ENCODE measurements at places on chromosomes 6 and 20.

- DNase-seq: no peak
These were observed 104.8 kb downstream of the BCKDHB start for GRCh38 chr6:80211286-80211685.

DNA sequence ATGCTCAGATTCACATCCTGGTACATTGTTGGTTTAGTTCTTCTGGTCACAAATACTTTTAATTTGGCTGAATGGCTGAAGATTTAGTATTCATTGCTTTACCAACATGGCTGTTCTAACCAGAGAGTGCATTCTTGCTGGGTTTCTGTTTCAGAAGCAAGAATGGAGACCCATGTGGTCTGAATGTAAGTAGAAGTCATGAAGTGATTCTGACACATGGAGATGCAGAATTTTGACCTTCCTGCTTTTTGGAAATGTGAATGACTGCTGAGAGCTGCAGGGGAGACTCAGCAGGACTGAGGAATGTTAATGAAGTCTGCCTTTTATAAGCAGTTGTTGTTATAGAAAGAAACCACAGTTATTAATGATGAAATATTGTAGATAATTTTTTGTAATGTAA, 576.1 kb upstream of the MARCKS start:
- no peak for DNase-seq

- DNase-seq: peak; percentile 24
These were observed 24.2 kb upstream of the SNX9 start for GRCh38 chr6:157798851-157799250.

GRCh38 chr20:12869669-12870068, 139.1 kb upstream of the SPTLC3 start:
- DNase-seq: no peak

DNA sequence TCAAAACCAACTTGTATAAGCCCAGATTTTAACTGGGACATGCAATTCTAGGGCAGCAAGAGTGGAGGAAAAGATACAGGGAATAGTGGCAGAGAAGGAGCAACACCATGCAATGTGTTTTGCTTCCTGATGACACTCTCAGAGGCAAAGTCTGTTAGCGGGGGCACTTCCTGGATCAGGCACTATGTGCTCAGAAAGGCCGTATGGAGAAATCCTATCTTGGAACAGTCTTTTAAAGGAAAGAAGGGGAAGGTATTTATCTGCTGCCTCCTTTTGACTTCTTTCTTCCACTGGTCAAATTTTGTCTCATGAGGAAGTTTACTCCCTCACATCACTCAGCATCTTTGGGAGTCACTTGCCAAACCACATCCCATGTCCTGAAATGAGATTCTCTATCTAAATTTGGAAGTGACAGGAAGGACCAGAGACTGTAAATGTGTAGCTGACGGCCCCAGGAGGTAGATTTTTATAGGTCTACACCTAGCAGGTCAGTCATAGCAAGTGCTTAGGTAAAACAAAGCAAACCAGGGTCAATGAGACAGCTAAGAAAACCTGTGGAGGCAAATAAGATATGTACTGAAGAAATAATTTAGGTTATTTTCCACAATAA, 91.7 kb upstream of the ELOVL5 start:
- no peak for DNase-seq

GRCh38 chr6:28658475-28659249, 133.0 kb downstream of the GPX5 start:
- DNase-seq: no peak

DNA sequence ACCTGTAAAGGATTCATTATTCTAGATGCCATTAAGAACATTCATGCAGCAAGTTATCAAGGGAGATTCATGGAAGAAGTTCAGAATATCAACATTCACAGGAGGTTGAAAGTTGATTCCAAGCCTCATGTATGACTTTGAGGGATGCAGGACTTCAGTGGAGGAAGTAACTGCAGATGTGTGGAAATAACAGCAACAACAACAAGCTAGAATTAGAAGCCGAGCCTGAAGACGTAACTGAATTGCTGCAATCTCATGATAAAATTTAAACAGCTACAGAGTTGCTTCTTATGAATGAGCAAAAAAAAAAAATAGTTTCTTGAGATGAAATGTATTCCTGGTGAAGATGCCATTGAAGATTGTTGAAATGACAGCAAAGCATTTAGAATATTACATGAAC, 73.3 kb upstream of the NXT1 start:
- no peak for DNase-seq

DNA sequence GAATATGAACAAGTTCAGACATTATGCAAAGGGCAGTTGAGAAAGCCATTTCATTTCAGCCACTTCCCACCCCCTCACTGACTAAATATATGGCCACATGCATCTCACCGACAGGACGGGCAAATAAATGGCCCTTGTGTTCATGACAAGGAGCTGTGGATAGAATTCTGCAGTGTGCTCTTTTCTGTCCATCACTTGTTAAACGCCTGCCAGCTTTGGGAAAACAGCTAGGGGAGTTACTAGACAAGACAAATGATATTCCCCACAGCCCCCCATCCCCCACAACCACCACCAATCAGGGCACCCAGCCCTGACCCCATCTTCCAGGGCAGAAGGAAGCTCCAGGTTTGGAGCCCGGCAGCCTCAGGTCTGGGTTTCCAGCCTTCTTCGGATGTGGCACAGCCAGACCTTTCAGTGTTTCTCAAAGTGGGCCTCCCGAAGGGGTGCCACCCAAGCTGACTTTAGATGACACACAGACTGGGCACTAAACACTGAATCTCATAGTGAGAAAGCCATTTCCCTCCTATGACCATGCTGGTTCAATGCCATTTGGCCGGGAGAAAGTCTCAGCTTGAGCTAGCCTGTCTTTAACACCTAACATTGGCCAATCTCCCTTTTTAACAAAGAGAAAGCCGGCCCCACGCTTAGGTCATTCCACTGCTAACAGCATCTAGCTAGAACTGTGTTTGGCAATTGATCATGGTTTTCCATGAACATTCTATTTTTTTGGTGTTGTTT, 4.0 kb upstream of the RIPOR3 start:
- no peak for DNase-seq

- peak; percentile 74 for DNase-seq
These were observed 679 bp upstream of the PPDPF start for GRCh38 chr20:63519668-63520503.

DNA sequence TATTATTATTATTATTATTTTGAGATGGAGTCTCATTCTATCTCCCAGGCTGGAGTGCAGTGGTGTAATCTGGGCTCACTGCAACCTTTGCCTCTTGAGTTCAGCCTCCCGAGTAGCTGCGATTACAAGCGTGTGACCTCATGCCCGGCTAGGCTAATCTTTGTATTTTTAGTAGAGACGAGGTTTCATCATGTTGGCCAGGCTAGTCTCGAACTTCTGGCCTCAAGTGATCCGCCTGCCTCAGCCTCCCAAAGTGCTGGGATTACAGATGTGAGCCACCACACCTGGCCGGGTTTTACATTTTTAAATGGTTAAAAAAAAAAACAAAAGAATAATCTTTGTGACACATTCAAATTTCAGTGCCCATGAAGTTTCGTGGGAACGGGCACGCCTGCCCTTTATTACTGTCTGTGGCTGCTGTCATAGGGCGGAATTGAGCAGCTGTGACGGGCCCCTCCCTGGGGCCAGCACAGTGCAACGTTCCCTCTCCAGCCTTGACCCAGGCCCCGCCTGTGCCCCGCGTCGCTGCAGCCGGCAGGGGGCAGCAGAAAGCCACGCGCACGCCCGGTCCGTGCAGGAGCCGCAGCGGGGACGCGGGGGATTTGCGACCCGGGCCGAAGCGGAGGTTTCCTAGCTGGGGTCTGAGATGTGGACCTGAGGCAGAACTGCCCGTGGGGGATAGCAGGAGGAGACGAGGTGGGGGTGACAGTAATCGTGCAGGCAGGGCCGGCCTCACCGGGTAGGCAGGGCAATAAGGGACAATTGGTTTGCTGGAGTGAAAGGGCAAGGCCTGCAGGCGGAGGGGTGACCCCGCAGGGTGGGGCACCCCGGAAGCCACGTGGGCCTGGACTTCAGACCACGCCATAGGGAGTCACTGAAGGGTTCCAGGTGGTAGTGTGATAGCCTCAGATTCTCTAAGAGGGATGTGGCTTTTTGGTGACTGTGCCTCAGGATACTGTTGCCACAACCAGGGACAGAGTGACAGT, 54.3 kb downstream of the SYTL3 start:
- DNase-seq: peak; percentile 78

GRCh38 chr6:125314009-125314581, 12.3 kb upstream of the HDDC2 start:
- DNase-seq: peak; percentile 59

- no peak for DNase-seq
These were observed 17.1 kb downstream of the TTK start for GRCh38 chr6:80021591-80021990.

- no peak for DNase-seq
These were observed 113.9 kb downstream of the WDR27 start for GRCh38 chr6:169587975-169588374.

GRCh38 chr20:542777-543368, 717 bp downstream of the CSNK2A1 start:
- DNase-seq: peak; percentile 47

DNA sequence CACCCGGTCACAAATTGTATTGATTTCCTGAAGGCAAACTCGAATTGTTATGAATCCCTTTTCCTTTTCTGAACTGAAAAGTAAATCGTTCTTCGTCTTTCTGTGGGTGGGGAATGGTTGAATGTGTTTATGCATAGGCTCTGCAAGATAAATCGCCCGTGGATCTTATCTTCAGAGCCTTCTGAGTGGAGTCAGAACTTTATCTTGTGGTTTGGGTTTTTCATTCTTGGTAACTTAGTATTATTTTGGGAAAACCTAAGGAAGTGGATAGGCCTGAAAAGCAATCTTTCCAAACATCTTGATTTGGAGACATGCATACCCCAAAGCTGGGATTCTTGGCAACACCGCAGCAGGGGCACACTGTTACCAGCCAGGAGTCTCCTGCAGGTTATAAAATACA, 122.4 kb downstream of the MAP3K7 start:
- no peak for DNase-seq

DNA sequence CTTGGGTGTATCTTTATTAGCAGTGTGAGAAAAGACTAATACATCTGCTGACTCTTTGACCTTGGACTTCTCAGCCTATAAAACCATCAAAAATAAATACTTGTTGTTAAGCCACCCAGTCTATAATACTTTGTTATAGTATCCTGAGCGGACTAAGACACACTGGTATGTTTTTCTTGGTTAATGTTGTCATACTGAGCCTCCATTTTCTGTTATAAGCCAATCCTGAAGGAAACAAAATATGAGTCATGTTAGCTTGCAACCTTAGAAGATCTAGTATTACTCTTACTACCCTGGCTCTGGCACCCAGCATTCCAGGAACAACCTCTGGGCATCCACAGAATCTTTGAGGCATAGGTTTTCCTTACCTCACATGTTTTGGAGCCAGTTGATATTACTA, 307.2 kb downstream of the FRK start:
- DNase-seq: no peak

GRCh38 chr6:113169484-113169883, 687.7 kb upstream of the MARCKS start:
- no peak for DNase-seq

- peak; percentile 98 for DNase-seq
These were observed 12.2 kb upstream of the SERPINB1 start for GRCh38 chr6:2853769-2854395.

DNA sequence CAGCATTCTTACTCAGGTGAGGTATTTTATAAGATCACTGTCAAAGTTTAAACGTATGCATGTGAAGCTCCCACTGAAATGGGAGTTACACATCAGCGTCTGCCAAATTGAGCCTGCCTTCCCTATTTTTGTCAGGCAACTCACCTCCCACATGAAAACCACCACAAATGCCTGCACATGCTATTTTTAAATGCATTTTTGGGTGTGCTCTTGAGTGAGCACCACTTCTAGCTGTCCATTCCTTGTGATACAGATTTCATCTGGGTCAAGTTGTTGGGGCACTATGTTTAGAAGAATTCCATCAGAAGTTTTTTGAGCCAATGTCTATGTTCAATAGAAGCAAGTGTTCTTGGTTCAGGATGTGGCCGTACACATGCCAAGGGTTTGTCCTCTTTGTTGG, 71.7 kb upstream of the RIPPLY2 start:
- no peak for DNase-seq

- no peak for DNase-seq
These were observed 55.5 kb downstream of the FOXC1 start for GRCh38 chr6:1665214-1665613.

DNA sequence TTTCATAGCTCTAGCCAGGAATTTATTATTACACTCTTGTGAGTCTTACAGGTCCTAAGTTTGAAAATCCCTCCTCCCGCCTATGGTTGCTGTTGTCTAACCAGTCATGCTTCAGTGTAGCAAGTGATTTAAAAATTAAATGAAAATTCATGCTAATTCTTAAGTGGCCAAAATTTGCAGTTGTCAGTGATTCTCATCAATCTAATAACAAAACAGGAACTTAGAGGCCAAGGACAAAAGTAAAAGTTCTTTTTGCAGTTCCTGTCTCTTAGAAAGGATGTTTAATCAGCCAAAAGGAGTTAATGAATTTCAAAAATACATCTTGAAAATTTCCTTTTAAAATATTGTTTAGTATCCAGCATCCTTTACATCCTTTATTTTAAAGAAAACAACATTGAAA, 36.3 kb downstream of the VTA1 start:
- DNase-seq: no peak

Measured in activated CD8-positive, alpha-beta T cell treated with anti-CD3 and anti-CD28 coated beads for 36 hours (primary cell).